ENCODE measurements at places on chromosomes 6 and 20.

- no peak for DNase-seq
These were observed 154.3 kb downstream of the MRPL14 start for GRCh38 chr6:43972913-43973300.

DNA sequence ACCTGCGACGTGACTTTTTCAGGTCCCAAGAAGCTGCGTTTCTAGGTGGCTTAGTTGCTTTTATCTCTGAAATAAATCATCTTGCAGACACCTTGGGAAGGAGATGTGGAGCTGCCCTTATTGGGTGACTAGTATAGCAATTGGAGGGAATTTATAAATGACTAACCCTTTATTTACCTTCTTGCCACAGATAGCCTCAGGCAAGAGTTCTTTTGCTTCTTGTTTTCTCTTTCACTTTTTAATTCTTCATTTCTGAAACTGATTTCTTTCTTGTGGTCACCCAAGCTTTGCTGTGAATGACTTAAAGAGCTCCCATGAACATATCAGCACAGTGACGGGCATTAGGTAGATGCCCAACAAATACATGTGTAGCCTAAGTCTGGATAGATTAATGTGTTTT, 3.0 kb downstream of the ADGRF4 start:
- no peak for DNase-seq

DNA sequence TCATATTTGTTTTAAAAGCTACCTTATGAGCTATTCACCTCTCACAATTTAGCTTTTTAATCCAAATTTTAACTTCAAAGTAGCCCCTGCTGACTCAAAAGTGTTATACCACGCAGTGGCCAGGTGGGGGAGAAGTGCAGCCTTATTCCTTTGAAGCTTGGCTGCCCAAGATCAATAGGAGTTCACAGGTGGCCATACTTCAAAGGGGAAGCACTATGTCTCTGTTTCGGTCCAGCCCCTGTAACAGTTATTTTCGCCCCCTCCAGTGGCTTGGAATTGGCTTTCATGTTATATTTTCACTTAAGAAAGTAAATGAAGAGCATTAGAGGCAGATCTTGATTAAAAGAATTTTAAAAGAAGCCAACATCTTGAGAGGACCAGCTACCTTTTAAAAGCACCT, 608.4 kb downstream of the EPHA7 start:
- DNase-seq: no peak

- no peak for DNase-seq
These were observed 114.6 kb downstream of the LCA5 start for GRCh38 chr6:79422666-79423065.

- no peak for DNase-seq
These were observed 455.3 kb downstream of the HACE1 start for GRCh38 chr6:104404377-104404776.

- peak; percentile 39 for DNase-seq
These were observed 12.9 kb downstream of the TGM2 start for GRCh38 chr20:38152175-38152620.

DNA sequence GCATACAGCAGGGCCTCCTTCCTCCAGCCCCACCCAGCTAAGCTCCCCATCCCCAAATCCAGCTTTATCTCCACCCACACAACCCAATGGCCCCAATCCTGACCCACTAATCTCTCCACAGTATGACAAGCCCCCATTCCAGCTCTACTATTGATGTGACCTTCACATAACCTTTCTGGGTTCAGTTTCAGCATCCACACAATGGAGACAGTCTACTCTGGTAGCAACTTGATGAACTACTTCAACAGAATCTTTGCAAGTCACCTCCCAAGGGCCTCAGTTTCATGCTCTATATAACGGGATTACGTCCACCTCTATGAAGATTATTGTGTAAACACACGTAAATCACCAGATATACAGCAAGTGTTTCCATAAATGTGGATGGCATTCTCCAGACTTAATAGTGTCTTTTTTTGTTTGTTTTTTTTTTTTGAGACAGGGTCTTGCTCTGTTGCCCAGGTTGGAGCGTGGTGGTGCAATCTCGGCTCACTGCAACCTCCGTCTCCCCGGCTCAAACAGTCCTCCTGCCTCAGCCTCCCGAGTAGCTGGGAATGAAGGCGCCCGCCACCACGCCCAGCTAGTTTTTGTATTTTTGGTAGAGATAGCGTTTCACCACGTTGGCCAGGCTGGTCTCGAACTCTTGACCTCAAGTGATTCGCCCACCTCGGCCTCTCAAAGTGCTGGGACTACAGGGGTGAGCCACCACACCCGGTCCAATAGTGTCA, 1.4 kb downstream of the AHCY start:
- no peak for DNase-seq

- DNase-seq: no peak
These were observed 71.0 kb downstream of the CYP39A1 start for GRCh38 chr6:46581459-46582177.

DNA sequence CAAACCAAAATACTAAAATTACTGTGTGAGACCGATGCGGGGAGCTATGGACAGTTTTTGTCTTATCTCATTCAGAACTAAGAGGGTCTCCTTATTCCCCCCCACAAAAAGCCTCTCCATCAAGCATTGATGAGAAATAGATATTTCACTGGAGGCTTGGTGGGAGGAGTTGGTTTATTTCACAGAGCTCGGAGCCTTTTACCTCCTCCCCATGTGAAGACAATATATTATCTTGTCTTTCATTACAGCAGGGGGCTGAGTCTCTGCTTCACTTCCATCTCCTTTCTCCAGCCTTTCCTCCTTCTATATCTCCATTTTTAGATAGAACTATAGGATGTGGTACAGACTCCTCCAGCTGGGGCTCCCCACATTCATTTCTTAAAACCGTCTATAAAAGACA, 29.9 kb upstream of the MRAP2 start:
- DNase-seq: no peak

DNA sequence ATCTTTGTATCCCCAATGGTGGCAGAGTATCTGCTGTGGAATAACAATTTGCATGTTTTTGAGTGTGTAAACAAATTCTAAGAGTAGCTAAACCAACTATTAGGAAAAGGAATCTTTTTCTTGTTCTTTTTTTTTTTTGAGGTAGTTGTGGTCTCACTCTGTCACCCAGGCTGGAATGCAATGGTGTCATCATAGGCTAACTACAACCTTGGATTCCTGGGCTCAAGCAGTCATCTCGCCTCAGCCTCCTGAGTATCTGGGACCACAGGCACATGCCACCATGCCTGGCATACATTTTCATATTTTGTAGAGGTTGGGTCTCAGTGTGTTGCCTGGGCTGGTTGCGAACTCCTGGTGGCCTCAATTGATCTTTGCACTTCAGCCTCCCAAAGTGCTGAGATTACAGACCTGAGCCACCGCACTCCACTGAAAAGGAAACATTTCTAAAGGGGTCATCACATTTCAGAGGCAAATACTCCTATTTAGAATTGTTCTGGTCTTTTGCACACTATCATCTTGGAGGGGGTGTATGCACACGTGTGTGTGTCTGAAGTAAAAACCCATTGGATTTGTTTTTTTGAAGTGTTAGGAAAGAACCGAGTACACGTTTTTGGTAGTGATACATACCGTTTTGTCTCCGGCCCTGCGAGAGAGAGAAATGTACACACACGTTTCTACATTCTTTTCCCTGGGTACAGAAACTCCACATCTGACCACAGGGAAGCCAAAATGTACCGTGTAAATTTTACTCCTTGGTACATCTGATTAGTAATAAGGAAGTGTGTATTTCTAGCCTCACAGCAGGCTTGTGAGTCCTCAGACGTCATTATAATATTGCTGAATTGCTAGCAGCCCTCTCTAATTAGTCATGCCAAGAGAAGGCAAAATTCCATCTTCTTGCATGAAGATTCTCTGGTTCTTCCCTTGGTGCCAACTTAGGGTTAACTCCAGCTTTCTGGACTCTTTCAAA, 183.6 kb downstream of the JARID2 start:
- DNase-seq: no peak

GRCh38 chr20:33131949-33132473, 35.9 kb upstream of the BPIFA2 start:
- DNase-seq: no peak

DNA sequence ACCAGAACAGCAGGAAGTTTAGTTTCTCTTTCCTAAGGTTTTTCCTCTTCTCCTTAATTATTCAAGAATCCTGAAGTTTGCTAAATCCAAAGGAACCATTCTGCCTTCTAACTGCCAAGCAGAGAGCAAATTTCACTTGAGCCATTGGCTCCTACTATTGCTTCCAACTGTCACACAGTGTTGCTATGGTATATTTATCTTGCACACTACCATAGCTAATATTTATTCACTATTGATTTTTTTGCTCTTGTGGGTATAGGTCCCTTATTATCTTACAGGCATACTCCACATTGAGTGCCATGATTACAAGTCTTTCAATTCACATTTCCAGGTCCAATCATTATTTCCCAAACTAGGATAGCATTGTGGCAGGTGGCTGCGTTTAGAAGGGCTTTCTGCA, 266.7 kb upstream of the FLRT3 start:
- DNase-seq: no peak

DNA sequence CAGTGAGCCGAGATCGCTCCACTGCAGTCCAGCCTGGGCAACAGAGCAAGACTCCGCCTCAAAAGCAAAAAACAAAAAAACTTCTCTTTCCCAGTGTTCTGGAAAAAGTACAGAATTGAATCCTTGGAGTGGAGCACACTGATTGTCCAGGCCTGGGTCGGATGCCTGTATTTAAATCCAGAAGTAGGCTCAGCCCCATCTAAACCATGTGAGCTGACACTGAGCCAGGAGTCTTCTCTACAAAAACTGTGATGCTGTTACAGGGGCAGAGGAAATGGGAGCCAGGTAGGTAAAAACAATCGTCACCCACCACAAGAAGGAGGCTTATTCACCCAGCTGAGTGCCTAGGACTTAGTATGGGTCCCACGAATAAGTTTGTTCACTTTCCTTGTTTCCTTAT, 43.0 kb upstream of the PTPN1 start:
- no peak for DNase-seq

Measured in DMS 273 treated with DMSO at 0.1 percent for 48 hours (cell line).